ENCODE measurements at places on chromosomes 2 and 18.

DNA sequence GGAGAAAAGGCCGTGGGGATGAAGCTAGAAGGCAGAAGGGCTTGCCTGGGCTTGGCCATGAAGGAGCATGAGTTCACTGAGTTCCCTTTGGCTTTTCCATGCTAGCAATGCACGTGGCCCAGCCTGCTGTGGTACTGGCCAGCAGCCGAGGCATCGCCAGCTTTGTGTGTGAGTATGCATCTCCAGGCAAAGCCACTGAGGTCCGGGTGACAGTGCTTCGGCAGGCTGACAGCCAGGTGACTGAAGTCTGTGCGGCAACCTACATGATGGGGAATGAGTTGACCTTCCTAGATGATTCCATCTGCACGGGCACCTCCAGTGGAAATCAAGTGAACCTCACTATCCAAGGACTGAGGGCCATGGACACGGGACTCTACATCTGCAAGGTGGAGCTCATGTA, 2.9 kb downstream of the CTLA4 start:
- no peaks in the 10 kb centered on the region for H3K27me3 ChIP-seq
- H3K27ac ChIP-seq, result no peak overlapping the region
- no peak for DNase-seq
- H3K4me3 ChIP-seq, result no peak overlapping the region
- no peaks in the 10 kb centered on the region for H3K36me3 ChIP-seq

- H3K4me3 ChIP-seq, result no peak overlapping the region
- no peak for DNase-seq
- peaks cover 3% of the 10 kb centered on the region for H3K27me3 ChIP-seq
- H3K36me3 ChIP-seq, result no peaks in the 10 kb centered on the region
- H3K27ac ChIP-seq, result peak overlapping the region; percentile 36
- H3K4me1 ChIP-seq, result peaks cover 4% of the 10 kb centered on the region
Observed at GRCh38 chr2:191049728-191050639, 36.0 kb upstream of the STAT1 start.

DNA sequence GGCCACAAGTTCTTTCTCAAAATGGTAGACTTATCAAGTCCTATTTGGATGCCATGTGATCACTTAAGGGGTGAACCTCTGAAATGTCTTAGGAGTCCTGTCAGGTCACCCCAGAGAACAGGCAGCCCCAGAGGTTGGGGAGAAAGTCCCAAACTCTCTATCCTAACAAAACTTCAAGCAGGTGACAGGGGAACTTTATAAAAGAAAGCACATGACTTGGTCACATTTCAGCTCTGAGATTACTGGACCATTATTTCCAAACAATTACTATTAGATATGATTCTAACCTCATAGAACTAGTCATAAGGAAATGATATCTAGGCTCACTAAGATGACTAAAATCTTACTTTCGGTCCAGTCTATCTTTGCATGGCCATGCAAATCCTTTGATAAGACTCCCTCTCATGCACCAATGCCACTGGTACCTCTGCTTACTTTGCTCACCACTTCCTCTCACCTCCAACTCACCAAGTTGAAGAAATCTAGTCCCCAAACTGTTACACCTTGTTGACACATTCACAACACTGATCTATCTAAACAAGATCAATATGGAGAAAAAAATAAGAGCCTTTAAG, 107.0 kb downstream of the GALNT14 start:
- no peak overlapping the region for H3K27ac ChIP-seq
- no peak for DNase-seq
- no peaks in the 10 kb centered on the region for H3K4me1 ChIP-seq
- no peaks in the 10 kb centered on the region for H3K36me3 ChIP-seq

DNA sequence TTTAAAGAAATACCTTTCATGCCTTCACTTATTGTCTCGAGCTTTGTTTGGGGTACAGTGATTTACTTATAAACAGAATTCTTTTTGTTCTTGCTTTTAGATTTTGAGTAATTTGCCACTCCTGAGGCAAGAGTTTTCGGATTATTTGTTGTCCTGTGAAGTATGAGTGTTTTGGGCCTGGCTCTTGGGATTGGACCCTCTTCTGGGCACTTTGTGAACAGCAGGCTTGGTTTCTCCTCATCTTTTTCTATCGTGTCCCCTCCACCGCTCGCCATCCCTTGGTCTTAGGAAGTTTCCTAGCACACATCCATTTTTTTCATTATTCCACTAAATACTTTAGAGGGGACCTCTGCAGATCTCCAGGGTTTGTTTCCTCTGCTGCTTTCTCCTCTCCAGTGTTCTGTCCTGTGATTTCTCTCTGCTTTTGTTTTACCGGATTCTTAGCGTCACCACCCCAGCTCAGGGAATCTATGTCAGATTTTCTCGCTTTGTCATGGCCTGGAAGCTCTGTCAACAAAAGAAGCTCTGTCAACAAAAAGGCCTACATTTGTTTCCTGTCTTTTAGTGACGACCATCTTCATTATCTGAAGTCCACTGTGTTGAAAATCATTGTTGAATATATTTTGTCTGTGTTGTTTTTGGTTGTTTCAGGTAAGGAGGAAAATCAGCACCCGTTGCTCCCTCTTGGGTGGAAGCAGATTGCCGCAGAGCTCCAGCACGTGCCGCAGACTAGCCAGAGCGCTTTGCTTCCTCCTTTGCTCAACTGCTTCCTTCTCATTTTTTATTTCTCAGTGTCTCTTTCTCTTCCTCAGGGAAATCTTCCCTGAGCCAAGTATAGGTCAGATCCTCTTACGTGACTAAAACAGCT, 27.8 kb downstream of the ANKRD62 start:
- no peak for DNase-seq
- H3K4me3 ChIP-seq, result no peak overlapping the region
- peaks cover 7% of the 10 kb centered on the region for H3K27me3 ChIP-seq
- no peaks in the 10 kb centered on the region for H3K36me3 ChIP-seq
- H3K4me1 ChIP-seq, result no peaks in the 10 kb centered on the region

DNA sequence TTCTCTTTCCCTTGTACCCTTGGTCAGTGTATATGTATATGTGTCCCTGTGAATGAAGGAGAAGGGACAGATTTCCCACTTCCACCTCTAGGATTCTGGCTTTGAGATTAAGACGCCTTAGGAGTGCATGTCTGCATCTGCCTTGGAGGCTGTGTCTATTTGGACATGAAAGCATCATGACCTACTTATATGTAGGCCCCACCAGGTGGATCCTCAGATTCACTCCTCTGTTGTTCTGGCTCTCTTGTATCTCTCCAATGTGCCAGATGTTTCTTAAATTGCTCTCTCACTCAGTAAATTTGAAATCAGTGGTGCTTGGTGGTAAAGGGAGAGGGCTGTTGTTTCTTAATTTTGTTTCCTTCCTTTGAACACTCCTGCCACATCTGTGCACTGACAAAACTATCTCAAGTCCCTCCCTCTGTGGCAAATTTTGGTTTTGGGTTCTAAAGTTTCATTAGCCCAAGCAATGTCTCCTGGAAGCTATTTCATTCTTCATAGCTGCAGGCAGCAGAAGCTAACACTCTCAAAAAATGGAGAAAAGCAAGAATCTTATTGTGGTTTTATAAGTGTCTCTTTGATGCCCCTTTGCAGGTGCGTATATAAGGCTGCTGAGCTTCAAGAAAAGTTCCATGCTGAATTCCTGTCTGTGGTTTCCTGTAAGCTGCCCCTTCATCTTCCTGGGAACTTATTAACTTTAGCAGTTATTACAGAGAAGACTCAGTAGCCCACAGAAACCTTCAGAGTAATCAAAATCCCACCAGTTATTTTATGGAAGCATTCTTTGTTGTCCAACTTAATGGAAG, 179.7 kb upstream of the SETBP1 start:
- no peaks in the 10 kb centered on the region for H3K27me3 ChIP-seq
- no peak for DNase-seq
- no peaks in the 10 kb centered on the region for H3K36me3 ChIP-seq
- H3K4me1 ChIP-seq, result no peaks in the 10 kb centered on the region
- H3K27ac ChIP-seq, result no peak overlapping the region

GRCh38 chr2:178233428-178233827, 39.1 kb downstream of the OSBPL6 start:
- no peak for DNase-seq
- no peaks in the 10 kb centered on the region for H3K4me1 ChIP-seq
- H3K27ac ChIP-seq, result no peak overlapping the region
- no peaks in the 10 kb centered on the region for H3K36me3 ChIP-seq

GRCh38 chr2:119753041-119753929, 6.4 kb upstream of the PTPN4 start:
- no peak overlapping the region for H3K4me3 ChIP-seq
- no peaks in the 10 kb centered on the region for H3K27me3 ChIP-seq
- H3K27ac ChIP-seq, result no peak overlapping the region
- no peak for DNase-seq

- H3K4me3 ChIP-seq, result no peak overlapping the region
- H3K27me3 ChIP-seq, result no peaks in the 10 kb centered on the region
- H3K36me3 ChIP-seq, result peaks cover 27% of the 10 kb centered on the region
- peaks cover 59% of the 10 kb centered on the region for H3K4me1 ChIP-seq
- DNase-seq, result no peak
- H3K27ac ChIP-seq, result peak overlapping the region; percentile 39
Observed at GRCh38 chr18:12317664-12318333, 9.8 kb downstream of the TUBB6 start.

DNA sequence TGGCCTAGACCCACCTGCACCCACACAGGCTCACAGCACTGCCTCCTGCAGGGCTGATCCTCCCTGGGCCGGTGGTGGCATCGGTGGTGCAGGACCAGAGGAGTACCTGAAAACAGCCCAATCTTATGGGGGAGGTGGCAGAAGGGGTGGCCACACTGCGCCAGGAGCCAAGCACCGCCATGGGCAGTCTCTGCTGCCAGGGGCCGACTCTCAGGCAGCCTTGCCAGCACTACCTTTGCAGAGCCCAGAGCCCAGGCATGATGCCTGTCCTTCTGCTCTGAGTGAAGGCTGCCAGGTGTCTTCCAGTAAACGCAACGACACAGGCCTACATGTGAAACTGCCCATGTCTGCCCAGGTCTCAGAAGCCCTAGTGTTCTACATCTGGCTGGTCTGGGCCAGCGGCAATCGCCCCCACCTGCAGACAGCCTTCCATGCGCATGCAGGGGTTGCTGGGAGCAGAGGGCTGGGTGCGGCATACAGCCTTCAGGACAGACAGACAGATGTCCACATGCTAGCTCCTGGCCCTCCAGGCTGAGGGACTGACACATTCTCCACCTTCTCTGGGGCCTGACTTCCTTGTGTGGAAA, 6.8 kb downstream of the HS6ST1 start:
- no peaks in the 10 kb centered on the region for H3K36me3 ChIP-seq
- no peak overlapping the region for H3K4me3 ChIP-seq
- peaks cover 90% of the 10 kb centered on the region for H3K4me1 ChIP-seq
- H3K27ac ChIP-seq, result no peak overlapping the region
- peak; percentile 57 for DNase-seq

DNA sequence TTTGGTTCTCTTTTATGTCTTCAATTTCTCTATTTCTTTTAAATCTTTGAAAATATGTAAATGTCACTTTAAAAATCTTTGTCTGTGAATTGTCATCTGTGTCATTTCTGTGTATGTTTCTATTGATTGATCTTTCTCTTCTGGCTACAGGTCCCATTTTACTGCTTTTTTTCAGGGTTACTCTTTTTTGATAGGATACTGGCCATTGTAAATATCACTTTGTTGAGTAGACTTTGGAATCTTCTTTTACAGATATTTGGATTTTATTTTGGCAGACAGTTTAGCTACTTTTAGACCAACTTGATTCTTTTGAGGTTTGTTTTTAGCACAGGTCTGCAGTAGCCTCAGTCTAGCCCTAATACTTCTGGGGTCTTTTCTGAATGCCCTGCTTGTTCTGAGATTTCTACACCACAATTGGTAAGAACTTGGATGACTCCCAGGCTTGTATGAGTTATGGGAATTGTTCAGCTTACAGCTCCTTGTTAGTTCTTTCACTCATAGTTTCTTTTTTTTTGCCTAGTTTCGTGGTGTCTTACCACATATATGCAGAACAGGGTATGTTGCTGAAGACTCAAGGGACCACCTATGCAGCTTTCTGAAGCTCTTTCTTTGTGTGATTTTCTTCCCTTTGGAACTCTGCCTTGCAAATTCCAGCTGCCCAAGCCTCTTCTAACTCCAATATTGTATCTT, 122.2 kb downstream of the QPCT start:
- no peak overlapping the region for H3K4me3 ChIP-seq
- H3K27ac ChIP-seq, result no peak overlapping the region
- no peaks in the 10 kb centered on the region for H3K36me3 ChIP-seq

DNA sequence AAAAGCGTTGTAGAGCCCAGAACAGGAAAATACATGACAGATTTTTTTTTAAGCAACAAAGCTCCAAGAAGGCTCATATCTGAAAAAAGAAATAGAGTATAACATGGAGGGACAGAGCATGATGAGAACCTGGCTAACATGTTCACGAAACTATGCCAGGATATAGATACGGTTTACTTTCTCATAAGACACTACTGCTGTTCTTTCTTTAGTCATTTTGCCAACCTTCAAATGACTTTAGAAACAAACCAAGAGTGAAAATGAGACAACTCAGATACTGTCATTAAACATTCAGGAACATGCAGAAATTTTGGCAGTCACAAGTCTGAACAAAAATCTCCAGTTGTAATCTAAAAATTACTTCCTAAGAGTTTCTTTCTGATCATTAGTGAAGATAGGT, 14.3 kb downstream of the LPIN2 start:
- peaks cover 29% of the 10 kb centered on the region for H3K4me1 ChIP-seq
- H3K27me3 ChIP-seq, result no peaks in the 10 kb centered on the region
- peak overlapping the region; percentile 54 for H3K27ac ChIP-seq
- H3K36me3 ChIP-seq, result peaks cover under 1% of the 10 kb centered on the region
- no peak overlapping the region for H3K4me3 ChIP-seq
- DNase-seq, result no peak

GRCh38 chr2:46045888-46046287, 251.3 kb upstream of the EPAS1 start:
- no peak overlapping the region for H3K4me3 ChIP-seq
- no peaks in the 10 kb centered on the region for H3K27me3 ChIP-seq
- no peaks in the 10 kb centered on the region for H3K4me1 ChIP-seq

DNA sequence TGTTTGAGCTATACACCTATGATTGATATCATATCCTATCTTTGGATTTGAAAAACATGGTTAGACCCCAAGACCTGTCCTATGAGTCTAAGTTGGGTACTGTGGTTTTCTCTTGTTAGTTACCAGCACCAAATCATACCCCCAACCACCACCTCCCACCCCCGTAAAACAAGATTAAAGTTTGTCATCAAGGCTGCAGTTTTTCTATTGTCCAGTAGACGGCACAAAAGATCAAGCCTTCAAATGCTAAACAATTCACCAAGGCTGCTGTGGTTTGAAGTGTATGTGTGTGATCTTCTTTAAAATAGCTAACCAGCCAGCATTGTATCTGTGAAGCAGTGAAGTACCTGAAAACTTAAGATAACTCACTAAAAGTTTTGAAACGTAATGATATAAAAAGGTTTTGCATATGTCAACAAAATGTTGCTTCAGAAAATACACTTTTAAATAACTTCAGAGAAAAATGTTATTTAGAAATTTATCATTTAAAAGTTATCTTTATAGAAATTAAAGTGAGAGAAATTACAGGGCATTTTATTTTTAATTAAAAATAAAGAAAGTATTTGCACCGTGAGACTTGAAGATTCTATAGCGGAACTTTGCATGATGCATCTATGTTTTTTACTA, 5.8 kb upstream of the MEIS1 start:
- peaks cover 17% of the 10 kb centered on the region for H3K4me1 ChIP-seq
- H3K36me3 ChIP-seq, result no peaks in the 10 kb centered on the region
- no peak overlapping the region for H3K27ac ChIP-seq
- H3K4me3 ChIP-seq, result no peak overlapping the region
- no peak for DNase-seq
- H3K27me3 ChIP-seq, result peaks cover 37% of the 10 kb centered on the region

GRCh38 chr2:188570370-188570769, 278.7 kb downstream of the GULP1 start:
- no peak for DNase-seq
- no peaks in the 10 kb centered on the region for H3K4me1 ChIP-seq
- no peak overlapping the region for H3K4me3 ChIP-seq
- no peak overlapping the region for H3K27ac ChIP-seq
- no peaks in the 10 kb centered on the region for H3K36me3 ChIP-seq

Measured in suprapubic skin (tissue), 4 donors.